Activated T-helper 17 cell treated with anti-CD3 and anti-CD28 coated beads, Interleukin-2, amount 50 U/mL, for 72 hours (primary cell): ENCODE measurements at places on chromosomes 4 and X.

GRCh38 chrX:39969819-39970504 is 127.8 kb downstream of the BCOR start:
- no peak for ATAC-seq

DNA sequence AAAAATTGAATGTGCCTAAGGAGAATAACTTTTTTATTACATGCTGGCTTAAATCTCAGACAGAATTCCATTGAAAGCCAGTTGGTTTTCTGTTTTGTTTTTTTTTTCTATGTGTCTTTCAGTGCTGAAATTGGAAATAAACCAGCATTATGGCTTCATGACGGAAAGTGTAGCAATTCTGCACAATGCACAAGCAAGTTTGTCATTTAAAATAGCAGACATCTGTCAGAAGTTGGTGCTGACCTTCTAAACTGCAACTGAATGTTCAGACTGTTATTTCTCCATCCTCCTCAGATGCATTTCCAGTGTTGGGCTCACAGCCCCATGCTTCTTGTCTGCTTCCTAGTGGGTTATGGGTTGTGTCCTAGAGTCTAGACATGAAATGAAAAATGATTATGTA is 107.2 kb upstream of the LIMCH1 start:
- ATAC-seq: no peak

DNA sequence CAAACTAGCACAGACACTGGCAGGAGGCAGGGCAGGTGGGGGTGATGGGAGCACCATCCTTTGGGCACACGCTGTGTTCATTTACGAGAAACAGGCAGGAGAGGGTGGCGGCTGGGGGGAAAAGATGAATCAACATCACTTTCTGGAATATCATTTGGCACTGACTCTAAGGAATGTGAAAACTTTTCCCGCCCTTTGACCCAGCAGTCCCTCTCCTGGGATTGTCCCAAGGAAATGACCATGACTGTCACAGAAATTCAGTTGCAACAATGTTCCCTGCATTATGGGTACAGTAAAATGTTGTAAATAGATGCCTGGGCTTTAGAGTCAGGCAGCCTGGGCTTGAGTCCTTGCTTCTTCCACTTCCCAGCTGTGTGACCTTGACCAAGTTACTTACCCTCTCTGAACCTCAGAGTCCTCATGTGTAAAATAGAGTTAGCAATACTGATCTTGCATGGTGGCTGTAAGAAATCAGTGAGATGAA is 58.6 kb downstream of the ABLIM2 start:
- ATAC-seq: no peak

DNA sequence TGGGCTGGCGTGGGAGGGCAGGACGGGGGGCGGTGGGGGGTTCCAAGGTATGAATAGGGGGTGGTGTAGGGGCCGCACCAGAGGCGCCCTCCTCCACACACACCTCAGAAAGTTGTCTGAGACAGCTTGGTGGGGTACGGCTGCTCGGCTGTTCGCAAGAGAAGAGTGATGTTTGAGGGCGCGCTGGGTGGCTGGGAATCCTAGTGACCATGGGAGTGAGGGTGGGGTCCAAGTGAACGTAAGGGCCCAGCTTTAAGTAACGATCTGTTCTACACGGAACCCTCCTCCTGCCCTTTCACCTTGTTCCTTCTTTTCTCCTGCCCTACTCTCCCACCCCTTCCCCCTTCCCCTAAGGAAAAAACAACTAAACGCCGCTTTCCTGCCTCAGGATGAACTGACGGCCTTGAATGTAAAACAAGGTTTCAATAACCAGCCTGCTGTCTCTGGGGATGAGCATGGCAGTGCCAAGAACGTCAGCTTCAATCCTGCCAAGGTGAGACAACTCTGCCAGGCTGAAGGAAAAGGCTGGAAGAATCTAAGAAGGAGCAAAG is 664 bp downstream of the MED12 start:
- peak; percentile 23 for ATAC-seq

GRCh38 chr4:54942721-54943120 is 182.7 kb downstream of the KDR start:
- peak; percentile 78 for ATAC-seq

DNA sequence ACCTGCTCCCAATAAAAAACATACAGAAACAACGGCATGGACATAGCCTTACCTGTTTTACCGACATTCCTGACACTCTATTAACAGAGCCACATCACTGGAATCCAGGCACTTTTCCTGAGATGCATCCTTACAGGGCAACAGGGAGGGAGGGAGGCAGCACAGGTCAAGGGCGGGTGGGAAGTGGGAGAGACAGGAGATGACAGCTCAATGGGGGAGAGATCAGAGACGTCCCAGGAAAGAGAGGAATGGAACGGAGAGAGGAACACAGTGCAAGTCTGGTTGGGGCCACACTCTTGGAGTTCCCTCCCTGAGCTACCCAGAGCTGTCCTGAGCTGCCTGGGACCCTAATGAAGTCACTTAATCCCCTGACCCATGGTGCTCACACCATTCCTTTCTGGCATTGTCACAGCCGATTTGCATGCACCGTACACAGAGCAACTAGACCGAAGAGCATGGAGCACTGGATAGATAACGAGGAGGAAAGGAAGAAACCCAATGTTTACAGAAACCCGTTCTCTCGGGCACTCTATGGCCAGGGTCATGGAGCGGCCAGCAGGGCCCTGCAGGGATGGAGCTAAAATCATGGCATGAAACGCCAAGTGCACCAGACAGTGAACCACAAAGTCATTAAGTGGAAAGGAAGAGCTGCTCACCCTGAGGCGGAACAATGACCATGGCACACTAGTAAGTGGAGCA is 93.1 kb downstream of the NSUN7 start:
- ATAC-seq: no peak

- no peak for ATAC-seq
Measured at GRCh38 chr4:23922541-23923111, 32.8 kb upstream of the PPARGC1A start.

DNA sequence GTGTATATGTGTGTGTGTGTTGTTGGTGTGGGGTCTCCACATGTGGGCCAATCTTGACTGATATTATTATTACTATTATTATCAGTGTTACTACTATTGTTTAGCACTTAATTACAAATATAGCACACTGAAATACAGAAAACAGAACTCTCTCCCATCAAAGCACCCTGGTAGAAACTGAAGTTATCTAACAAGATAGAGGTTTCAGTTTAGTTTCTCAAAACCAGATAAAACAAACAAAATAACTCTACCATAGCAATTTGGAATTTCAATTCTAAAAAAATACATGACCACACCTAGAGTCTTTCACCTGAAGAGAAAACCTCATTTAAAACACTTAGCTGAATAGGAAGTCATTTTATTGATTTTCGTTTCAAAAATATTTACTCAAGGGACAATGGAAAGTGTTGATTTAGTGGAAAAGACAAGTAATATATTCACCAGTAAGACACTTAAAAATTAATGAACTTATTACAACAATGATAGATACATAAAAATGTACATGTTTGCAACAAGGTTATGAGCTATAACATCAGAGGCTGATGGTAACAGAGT is 252.3 kb downstream of the PDHA2 start:
- ATAC-seq: no peak
